ENCODE measurements at places on chromosomes 12 and 14.
A peak's percentile ranks its signal among the peaks of the same experiment; 100 is the strongest.

DNA sequence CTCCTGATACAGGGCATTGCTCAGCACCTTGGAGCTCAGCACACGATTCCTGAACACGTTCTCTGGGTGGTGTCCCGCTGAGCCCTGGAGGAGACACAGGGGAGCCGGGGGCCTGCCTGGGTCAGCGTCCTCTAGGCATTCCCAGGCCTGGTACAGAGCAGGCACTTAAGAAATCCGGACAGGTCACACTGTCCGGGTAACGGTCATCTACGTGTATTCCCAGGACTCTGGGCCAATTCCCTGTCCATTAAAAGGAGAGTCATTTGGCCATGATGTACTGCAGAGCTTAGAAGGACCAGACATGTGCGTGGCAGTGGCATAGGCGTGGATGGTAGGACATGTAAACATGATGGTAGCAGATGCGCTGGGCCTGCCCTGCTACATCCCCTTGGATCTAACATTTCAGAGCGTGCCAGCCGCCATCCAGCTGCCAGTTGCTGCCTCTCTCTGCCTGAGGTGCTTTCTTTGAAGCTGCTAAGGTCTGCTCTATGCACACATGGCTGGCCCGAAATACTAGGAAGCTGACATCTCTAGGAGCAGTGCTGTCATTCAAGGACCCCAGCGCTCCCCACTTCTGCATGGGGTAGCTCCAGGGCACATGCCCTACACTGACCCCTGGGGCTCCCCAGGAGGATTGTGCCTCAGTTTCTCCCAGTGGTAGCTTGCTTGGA lies 273.1 kb upstream of the RTL1 start:
- DNase-seq: no peak

DNA sequence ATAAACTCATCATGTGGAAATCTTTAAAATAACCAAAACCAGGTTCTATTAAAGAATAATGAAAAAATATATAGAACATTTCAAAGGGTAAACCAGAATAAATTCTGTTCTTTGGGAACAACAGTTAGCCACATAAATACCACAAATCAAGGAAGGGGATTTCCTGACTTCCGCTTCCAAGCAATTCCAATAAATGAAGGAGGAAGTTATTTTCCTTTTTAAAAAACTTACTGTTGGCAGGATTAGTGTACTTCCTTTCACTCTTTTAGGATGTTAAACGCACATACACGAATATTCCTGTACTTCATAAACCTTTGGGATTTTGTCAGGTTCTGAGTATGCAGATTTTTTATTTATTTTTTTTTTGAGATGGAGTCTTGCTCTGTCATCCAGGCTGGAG lies 13.7 kb upstream of the LIMA1 start:
- no peak for DNase-seq

- DNase-seq: no peak
These were observed 338.4 kb downstream of the FUT8 start for GRCh38 chr14:65750906-65751305.

GRCh38 chr14:102316338-102316742 lies 3.2 kb upstream of the ZNF839 start:
- no peak for DNase-seq

- no peak for DNase-seq
These were observed 130.8 kb downstream of the RTN1 start for GRCh38 chr14:59739794-59740193.

GRCh38 chr12:11553871-11554533 lies 95.5 kb upstream of the ETV6 start:
- peak; percentile 66 for DNase-seq
